ENCODE measurements at places on chromosomes 11 and 22.

DNA sequence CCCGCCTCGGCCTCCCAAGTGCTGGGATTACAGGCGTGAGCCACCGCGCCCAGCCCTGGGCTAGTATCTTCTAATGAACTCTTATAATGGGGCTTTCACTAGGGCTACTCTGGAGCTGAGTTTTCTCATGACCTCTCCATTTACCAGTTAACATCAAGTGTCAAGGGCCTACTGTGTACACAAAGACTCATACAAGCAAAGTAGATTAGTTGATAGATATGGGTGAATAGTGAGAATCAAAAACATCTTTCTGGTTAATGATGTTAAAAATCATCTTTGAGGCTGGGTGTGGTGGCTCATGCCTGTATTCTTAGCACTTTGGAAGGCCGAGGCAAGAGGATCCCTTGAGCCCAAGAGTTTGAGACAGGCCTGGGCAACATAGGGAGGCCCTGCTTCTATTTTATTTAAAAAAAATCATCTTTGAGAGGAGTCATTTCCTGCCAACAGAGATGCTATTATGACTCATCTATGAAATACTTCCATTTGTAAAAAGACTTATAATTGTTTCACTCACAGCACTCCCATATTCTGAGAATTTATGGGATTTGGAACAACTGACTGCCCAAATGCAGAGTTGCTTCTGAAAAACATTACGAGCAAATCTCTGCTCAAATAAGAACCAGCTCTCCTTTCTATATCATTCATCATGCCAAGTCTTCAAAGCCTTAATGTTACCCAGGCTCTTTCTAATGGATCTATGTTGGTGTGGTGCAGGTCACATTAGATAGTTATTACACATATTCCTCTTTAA is 57.0 kb downstream of the GDPD4 start:
- no peak for DNase-seq

DNA sequence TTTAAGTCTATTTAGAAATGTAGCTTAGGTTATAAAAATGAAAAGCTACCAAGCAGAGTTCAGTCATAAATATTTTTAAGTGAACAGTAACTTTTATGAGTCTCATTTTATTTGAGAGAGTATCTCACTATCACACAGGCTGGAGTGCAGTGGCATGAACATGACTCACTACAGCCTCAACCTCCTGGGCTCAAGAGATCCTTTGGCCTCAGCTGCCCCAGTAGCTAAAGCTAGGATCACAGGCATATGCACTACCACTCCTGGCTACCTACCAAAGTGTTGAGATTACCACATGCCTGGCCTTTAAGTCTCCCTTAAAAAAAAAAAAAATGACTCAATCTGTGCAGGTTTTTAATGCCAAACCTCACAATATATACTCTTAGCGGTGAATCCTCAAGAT is 34.7 kb upstream of the CLNS1A start:
- no peak for DNase-seq

DNA sequence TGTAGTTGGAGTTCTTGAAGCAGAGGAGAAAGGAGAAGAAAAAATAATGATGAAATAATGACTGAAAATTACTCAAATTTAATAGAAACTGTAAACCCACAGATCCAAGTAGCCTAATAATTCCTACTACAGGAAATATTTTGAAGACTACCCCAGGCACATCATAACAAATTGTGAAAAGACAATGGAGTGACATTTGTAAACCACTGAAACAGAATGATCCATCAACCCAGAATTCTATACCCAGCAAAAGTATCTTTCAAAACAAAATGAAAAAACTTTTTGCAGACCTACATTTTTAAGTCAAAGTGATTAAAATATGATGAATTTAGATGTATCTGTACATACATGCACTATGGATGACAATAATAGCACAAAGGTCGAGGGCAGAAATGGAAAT is 194.6 kb downstream of the TMEM135 start:
- no peak for DNase-seq

DNA sequence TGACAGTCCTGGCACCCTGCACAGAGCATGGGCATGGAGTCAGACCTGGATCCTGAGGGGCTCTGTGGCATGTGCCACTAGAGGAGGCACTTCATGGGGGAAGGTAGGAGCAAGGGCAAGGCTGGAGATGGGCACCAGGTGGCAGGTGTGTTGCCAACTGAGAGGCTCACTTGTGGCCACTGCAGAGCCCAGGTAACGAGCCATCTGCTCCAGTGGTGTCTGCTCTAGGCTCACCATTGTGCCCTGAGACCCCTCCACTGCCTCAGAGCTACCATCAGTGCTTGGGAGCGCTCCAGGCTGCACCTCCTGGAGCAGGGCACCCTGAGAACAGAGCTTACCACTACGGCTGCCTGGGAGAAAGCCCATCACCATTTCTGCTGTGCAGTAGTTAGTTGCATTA is 1.3 kb upstream of the ZDHHC8 start:
- DNase-seq, result no peak

DNA sequence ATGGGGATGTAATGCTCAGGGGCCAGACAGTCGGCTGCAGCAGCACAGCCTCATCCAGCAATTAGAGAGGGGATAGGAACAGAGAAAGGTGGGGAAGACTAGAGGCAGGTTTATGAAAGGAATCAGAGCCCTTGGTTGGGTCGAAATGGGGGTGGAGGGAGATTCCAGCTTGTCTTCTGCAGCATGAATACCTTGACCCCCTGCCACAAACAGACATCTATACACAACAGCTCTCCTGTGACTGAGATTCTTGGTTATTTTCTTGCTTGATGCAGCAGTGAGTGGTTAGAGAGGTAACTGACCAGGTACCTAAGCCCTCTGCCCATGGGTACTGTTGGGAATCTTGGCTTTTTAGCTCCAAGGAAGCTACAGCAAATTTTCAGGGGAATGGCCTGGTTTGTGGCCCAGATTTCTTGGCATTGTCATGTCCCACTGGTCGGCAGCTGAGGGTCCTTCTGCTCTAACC is at the start of gene TRIM49D1:
Gene TRIM49D1, minus strand, starts transcription at position 51 of the 466 bp plus-strand sequence. CDS start 4,535 bp downstream, outside the sequence.
- DNase-seq, result peak; percentile 11

All from chondrocyte (in vitro differentiated cells).